ENCODE measurements at places on chromosomes 4 and X.

GRCh38 chr4:189822326-189822725, 118.3 kb upstream of the FRG1 start:
- DNase-seq: no peak

- DNase-seq: no peak
Measured at GRCh38 chrX:24231131-24231540, 81.6 kb downstream of the ZFX start.

GRCh38 chrX:71154641-71155040, 10.0 kb downstream of the NLGN3 start:
- DNase-seq: no peak

DNA sequence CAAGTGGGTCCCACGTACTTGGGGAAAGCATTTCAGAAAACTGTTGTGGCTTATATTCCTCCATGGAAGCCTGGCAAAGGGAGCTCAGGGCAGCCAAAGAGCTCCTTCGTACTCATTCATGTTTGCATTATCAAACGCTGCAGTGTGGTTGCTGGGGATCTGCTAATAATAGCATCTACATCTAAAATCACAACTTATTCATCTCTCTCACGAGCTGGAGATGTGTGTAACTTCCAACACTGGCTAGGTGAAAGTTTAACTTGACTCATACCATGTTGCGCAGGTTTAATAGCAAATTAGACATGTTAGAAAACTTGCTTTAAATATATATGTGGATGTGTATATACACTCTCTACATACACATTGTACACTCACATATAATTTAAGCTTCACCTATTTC, 415.1 kb downstream of the AFF2 start:
- no peak for DNase-seq

DNA sequence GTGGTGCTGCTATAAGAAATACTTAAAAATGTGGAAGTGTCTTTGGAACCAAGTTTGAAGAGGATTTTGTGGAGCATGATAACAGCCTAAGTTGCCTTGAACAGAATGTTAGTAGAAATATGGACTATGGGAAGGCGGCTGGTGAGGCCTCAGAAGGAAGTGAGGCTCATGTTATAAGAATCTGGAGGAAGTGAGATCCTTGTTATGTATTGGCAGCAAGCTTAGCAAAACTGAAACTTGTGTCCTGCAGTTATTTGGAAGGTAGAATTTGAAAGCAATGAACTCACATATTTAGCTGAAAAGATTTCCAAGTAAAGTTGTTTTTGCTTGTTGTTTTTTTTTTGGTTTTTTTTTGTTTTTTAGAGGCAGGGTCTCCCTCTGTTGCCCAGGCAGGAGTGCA, 13.6 kb upstream of the MED14 start:
- no peak for DNase-seq

GRCh38 chr4:10106421-10107039, 10.1 kb downstream of the WDR1 start:
- DNase-seq: no peak

GRCh38 chr4:51963841-51964517, 56.2 kb downstream of the LRRC66 start:
- no peak for DNase-seq

GRCh38 chr4:107561481-107561880, 158.6 kb downstream of the PAPSS1 start:
- DNase-seq: no peak

DNA sequence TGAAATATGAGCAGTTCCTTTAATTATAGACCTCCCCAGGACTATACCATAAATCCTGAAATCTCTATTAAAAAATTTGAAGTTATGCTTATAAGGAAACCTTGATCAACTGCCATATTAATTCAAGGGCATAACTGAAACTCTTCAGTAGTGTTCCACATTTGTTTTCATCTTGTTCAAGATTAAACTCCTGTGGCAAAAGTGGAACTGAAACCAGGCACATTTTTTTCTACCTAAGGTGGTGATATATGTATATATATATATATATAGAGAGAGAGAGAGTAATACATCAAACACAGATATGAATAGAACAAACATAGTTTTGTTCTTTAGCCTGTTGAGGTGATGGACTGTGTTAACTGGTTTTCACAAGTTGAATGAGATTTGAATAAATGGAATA, 287.9 kb downstream of the DACH2 start:
- DNase-seq: no peak

DNA sequence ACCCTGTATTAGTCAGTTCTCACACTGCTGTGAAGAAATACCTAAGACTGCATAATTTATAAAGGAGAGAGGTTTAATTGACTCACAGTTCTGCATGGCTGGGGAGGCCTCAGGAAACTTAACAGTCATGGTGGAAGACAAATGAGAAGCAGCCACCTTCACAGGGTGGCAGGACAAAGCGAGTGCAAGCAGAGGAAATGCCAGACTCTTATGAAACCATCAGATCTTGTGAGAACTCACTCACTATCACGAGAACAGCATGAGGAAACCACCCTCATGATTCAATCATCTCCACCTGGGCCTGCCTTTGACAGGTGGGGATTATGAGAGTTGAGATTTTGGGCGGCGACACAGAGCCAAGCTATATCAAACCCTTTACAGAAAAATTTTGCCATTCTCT, 722.4 kb downstream of the RAB28 start:
- no peak for DNase-seq

DNA sequence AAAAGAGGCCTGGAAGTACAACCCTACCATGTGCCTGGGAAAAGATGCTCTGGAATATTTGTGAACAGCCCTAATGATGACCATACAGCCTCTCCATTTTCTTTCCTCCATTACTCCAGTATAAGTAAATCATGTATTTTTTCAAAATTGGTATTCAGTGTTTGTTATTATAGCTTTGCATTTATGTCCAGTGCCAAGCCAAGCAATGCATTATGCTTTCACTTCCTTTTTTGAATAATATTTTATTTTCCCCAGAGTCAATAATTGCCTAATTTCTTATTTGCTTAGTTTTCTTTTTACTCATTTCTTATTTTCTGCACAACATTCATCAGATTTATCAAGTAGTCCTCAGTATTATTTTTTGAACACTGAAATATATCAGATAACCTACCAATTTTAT, 49.3 kb upstream of the EOLA2 start:
- DNase-seq: no peak

DNA sequence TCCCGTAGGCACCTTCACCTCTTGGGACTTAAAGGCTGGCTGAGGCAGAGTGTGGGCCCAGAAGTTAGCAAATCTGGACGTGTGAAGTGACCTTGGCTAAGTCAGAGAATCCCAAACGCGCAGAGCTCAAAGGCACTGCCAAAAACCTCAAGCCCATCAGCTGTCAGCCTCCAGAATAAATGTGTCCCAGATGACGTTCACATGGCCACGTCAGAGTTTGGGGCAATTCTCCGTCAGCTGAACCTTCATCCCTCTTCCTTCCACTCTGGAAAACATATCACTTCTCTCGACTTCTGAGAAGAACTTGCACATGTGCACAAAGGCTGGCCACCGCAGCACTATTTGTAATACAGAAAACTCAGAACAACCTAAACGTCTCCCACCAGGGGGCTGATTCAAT, 35.7 kb upstream of the APLN start:
- DNase-seq: no peak

DNA sequence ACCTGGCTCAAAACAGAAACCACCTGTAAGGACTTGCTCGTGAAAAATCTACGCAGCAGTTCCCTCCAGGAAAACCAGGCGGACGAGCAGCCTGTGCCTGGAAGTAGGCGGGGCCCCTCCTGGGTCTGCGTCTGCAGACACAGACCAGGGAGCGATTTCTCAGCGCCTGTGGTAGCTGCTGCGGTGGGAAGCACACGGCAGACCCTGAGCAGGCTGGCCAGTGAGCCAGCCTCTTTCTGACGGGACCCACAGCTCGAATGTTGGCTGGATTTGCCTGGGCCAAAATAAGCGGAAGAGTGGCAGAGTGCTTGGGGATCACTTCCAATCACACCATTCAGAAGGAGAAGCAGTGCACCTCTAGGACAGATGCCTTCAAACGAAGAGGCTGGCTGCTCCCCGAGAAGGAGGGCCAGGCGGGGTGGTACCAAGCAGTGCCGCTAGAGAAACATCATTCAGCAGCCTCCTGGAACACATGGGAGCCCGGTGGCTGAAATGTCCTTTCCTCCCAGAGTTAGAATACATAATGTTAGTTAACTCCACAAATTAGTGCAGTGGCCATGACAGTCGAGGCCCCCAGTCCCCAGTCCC, 85.9 kb downstream of the GATB start:
- DNase-seq: peak; percentile 40

DNA sequence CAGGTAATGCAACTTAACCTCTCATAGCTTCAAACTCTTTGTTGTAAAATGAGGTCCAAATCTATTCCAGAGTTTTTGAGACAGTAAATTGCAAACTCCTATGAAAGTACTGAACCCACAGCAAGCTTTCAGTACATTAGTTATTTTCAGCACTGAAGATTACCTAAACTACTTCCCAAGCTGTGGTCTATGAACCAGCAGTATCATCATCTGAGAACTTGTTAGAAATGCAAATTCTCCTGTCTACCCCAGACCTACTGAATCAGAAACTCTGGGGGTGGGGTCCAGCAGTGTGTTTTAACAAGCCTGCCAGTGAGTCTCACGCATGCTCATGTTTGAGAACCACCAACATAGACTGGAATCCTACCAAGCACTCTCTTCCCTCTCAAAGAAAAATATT, 5.7 kb upstream of the CASP6 start:
- no peak for DNase-seq

- DNase-seq: no peak
Measured at GRCh38 chr4:25949994-25950393, 36.0 kb downstream of the SMIM20 start.

Data from dermis microvascular lymphatic vessel endothelial cell (primary cell).